ENCODE measurements at places on chromosomes 5 and 9.
A peak's percentile ranks its signal among the peaks of the same experiment; 100 is the strongest.

DNA sequence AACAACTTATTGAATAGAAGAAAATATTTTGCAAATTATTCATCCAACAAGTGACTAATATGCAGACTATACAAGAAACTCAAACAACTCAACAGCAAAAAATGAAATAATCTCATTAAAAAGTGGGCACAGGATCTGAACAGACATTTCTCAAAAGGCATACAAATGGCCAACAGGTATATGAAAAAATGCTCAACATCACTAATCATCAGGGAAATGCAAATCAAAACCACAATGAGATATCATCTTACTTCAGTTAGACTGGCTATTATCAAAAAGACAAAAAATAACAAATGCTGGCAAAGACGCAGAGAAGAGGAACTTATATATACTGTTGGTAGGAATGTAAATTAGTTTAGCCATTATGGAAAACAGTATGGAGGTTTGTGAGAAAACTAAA is 1.8 kb upstream of the AMACR start:
- no peak for DNase-seq

- peak; percentile 88 for DNase-seq
These were observed 3.1 kb upstream of the ZNF474 start for GRCh38 chr5:122126177-122126755.

DNA sequence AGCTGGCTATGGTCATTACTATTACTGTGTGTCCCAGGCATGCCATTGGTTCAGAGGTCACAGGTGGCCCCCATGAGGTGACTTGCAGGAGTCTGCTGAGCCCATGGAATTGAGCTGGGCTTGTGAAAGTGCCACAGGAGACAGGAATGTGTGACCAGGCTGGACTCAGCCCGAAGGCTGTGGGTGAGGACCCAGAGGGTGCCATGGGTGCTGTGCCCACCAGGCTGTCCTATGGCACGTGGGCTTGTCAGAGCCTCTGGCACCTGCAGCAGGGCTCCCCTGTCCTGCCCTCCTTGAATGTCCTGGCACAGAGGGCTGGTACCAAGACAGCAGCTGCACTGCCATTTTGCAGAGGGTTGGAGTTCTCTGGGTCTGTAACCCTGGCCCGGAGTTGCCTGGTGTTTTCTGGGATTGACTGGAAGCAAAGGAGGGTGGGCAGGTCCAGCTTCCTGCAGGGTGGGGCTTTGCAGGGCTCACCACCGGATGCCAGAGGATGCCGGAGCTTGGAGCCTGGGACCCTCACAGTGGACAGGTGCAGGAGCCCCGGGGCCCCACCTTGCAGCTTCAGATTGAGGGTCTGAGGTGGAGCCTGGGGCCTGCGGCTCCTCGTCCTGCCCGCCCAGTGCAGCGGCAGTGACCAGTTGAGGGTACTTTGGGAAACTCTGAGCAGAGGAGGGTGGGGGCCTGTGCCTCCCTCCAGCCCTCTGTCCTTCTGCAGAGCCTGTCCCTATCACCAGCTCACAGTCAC is 14.2 kb downstream of the COL5A1 start:
- DNase-seq: no peak

DNA sequence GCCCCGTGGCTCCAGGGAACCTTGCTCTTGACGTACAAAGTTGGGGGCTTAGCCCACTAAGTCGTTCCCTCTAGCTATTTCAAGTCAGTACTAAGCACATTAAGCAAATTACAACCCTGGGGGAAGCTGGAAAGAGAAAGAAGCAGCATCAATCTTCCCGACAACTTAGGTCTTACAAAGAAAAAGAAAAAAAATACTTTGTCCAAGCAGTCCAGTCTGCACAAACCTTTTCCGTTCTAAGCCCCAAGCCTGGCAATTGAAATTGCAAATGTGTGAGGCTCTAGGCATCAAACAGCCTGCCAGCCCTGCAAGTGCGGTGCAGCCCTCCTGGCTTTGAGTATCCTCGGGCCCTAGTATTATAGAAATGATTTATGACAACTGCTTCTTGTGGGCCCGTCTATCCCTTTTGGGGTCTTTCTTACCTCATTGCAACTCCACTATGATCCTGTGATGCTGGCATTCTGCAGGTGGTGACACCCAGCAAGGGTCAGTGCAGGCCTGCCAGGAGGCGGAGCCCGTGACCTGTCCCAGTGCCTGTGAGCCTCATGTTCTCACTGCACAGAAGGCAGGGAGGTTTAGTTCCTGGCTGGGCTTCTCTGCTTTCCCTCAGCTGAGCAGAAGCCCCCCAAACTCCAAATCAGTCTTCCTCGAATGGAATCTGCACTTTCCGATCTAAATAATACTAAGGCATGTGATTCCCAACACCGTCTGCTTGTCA is 232.3 kb upstream of the IRX2 start:
- no peak for DNase-seq

GRCh38 chr9:115291841-115292240 is 173.9 kb upstream of the TNC start:
- no peak for DNase-seq

DNA sequence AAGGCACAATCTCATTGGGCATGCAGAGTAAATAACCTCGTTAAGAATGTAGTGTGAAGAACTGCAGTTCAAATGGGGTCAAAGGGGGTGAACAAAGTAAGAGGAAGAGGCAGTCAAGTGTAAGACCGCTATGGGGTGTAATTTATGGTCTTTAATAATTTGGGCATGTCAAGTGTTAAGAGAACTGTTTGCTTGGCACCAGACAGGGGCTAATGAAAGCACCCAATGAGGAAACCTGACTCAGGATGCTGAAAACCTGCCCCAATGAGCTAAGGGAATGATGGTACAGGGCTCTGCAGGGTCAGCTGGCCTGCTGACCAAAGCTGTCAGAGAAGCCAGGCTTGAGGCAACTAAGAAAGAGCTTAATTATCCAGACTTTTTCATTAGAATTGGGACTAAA is 368.1 kb downstream of the DTWD2 start:
- DNase-seq: no peak

DNA sequence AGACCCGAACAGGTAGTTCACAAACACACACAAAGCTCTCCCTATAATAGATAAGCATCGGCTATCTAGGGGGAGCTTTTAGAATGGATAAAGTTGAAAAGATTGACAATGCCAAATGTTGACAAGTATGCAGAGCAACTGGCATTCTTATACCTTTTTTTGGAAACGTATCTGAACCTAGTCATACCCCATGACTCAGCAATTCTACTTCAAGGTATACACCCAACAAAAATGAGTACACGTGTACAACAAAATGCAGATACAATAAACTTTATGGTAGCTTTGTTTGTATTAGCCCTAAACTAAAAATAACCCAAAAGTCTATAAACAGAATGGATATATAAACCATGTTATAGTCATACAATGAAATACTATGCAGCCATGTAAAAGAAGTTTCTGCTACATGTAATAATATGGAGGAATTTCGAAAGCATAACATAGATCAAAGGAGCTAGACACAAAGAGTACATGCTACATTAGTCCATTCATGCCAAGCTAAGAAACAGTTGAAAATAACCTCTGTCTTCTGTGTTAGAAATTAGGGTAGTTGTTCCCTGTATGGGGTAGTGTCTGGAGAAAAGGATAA is 718.5 kb upstream of the ZNF608 start:
- DNase-seq: no peak

DNA sequence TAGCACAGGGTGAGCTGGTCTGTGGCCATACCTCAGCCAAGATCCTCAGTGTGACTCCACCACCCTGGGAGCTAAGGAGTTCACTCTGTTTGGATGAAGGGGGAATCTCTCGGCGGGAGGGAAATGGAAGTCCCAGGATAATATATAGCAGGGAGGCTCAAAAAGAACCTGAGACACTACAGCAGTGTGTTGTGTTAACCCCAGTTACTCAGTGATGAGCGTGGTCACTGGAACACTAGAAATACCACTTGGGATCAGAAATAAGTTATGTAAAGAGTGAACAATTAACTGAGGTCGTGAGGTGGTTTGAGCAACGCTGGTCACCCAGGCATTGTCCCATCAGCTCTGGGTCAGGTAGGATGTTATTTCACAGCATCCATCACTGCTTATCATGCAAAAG is 59.3 kb upstream of the ADAMTS16 start:
- no peak for DNase-seq

GRCh38 chr5:83363111-83363885 is 108.2 kb upstream of the VCAN start:
- DNase-seq: no peak

- DNase-seq: no peak
These were observed 84.6 kb downstream of the SLC44A1 start for GRCh38 chr9:105328872-105329718.

DNA sequence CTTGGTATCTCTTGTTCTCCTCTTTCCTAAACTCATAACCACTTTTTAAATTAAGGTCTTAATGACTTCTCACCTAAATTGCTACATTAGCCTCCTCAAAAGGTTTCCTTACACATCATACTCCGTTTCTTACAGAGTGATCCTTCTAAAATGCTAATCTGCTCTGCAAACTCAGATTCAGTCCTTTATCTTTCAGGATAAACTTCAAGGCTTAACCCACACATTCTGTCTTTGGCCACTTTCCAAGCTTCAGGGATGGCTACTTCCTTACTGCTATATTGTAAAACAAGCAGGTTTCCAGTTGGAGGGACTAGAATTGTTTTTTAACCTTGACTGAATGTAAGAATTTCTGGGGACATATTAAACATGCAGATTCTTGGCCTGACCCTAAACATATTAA is 105.5 kb upstream of the CHD1 start:
- no peak for DNase-seq

GRCh38 chr9:129166623-129167557 is 11.2 kb downstream of the IER5L start:
- DNase-seq: peak; percentile 83

GRCh38 chr5:16260000-16260399 is 80.4 kb upstream of the MARCHF11 start:
- DNase-seq: no peak

- no peak for DNase-seq
These were observed 30.6 kb upstream of the MVB12B start for GRCh38 chr9:126295936-126296600.
